ENCODE measurements at places on chromosomes 1 and 21. TPM values are rescaled to one million over a fixed set of nuclear protein-coding genes. Genes with fewer than 3 reads are reported as not detected.
A peak's percentile ranks its signal among the peaks of the same experiment; 100 is the strongest.

DNA sequence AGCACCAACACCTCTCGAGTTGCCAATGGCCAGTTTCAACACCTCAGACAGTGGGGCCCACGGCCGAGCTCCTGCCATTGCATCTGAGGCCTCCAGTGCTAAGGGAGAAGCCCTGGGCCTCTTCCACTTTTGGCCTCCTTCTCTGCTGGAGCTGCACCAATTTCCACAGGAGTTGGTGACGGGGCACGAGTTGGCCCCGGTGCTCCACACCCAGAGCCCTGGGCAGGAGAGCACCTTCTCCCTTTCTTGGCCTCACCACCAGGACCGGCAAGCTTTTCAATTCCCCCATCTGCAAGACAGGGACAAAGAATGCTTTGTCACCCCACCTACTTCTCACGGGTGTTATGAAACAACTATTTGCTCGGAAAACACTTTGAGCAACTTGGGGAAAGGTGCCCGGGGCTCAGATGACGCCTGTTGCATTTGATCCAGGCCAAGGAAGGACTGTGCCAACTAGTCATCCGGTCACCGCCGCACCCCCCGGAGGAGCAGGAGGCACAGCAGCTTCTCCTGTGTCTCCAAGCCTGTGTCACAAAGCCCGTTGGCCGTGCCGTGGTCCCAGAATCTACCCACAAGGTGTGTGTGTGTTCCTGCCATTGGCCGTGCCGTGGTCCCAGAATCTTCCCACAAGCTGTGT is 55.2 kb downstream of the TOMM20 start:
- no peak overlapping the region for H3K4me3 ChIP-seq
- no peak overlapping the region for H3K27ac ChIP-seq
- no peaks in the 10 kb centered on the region for H3K27me3 ChIP-seq
- H3K36me3 ChIP-seq = no peaks in the 10 kb centered on the region

DNA sequence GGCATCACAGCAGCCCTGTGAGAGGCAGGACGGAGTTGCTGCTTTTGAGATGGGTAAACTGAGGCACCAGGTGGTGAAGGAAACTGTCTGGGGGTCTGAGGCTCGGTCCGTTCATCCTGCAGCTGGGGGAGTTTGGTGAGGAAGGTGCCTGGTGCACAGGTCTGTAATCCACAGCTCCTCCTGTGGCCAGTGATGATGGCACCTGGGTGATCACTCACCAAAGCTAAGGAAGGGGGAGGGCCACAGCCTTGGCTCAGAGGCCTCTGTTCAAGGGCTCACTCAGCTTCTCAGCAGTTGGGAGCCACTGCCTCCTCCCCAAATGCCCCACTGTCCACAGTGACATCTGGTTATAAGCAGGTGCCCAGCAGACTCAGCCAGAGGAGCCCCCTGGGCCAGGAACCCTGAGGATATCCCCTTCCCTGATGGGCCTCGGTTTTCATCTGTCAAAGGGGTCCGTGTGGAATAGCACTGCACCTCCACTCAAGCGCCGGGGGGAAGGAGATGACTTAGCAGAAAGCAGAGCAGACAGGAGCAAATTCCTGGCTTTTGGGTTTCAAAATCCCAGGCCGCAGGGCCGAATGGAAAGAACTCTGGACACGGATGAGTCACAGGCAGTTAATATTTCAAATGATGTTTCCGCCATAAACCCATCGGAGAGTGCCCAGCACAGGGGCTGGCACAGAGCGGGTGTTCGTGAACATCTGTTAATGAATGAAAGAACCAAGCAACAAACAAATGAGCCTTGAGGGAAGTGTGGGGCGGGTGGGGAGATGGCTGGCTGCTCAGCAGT is 82.8 kb downstream of the DMRTB1 start:
- H3K4me3 ChIP-seq = no peak overlapping the region
- peak overlapping the region; percentile 90 for H3K27ac ChIP-seq
- peak; percentile 79 for DNase-seq

TFAP2E gene
- 0.97 TPM for total RNA-seq

DNA sequence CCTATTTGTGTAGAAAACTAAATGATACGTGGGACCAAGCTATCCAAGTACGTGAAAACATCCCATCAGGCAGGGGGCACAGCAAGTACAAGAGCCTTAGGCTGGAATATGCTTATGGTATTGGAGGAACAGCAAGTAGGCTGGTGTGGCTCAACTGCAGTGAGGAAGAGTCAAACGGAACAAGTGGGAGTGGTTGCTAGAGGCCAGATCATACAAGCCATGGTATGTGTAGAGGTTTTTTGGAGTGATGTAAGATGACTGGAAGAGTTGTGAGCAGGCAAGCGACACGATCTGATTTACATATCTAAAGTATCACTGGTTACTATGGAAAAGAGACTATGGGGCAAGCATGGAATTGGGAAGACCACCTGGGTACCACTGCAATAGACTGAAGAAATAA is 27.8 kb downstream of the ELK4 start:
- H3K4me1 ChIP-seq = peaks cover 18% of the 10 kb centered on the region
- H3K4me3 ChIP-seq = no peak overlapping the region
- DNase-seq = no peak

DNA sequence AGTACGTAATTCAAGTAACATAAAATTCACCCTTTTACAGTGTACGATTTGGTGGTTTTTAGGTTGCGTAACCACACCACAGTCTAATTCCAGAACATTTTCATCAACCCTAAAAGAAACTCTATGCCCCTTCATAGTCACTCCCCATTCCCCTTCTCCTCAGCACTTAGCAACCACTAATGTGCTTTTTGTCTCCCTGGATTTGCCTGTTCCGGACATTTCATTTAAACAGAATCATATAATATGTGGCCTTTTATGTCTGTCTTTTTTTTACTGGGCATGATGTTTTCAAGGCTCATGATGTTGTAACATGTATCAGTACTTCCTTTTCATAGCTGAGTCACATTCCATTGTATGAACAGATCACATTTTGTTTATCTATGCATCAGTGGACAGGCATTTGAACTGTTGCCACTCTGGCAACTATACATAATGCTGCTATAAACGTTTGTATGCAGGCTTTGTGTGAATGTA is 20.8 kb downstream of the OBSCN start:
- DNase-seq = no peak
- H3K36me3 ChIP-seq = peaks cover 32% of the 10 kb centered on the region
- H3K27ac ChIP-seq = no peak overlapping the region
- H3K4me3 ChIP-seq = no peak overlapping the region
- H3K4me1 ChIP-seq = peaks cover 4% of the 10 kb centered on the region

RSPO1 gene
- not detected for total RNA-seq

- no peak overlapping the region for H3K27ac ChIP-seq
- no peak for DNase-seq
- H3K36me3 ChIP-seq = no peaks in the 10 kb centered on the region
- no peaks in the 10 kb centered on the region for H3K4me1 ChIP-seq
- H3K4me3 ChIP-seq = no peak overlapping the region
- H3K27me3 ChIP-seq = peaks cover 7% of the 10 kb centered on the region
Measured at GRCh38 chr1:38168365-38168764, 121.8 kb upstream of the POU3F1 start.

KCNA2 gene
- 0.17 TPM for total RNA-seq

DNA sequence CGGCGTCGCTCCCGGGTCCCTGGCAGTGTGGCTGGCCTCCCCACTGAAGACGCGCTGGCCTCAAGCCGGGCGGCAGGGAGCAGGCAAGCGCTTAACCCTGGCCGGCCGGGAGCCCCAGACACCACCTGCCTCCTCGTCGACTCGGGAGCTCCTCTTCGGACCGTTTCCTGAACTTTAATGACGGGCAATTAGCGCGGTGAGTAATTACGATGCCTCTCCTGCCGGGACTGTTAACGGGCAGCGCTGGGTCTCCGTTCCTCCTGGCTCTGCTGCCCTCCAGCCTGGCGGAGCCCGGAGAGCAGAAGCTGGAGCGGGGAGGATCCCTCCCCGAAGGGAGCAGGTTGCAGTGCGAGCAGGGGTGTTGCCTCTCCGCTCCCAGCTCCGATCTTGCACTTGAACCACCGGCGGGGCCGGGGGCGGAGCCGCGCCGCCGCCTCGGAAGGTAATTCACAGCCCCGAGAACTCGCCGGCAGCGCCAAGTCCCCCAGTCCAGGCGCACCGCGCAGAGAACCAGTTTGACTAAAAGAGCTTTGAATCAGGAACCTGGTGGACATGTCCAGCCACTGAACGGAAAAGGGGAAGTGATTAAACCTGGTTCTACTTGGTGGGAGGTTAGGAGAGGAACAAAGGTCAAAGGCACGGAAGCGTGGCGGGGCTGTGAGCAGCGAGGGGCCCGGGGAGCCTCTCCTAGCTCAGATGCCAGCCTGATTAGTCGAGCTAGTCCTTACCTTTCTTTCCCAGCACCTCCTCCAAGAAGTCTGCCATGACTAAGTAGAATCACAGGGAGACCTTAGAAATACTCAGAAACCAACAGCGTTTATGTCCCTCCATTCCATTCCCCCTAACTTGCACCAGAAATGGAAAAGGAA is 18.3 kb upstream of the PLEKHA6 start:
- H3K27me3 ChIP-seq = peaks cover 41% of the 10 kb centered on the region
- H3K4me3 ChIP-seq = peak overlapping the region; percentile 75
- no peak for DNase-seq
- peaks cover 10% of the 10 kb centered on the region for H3K4me1 ChIP-seq

GRCh38 chr21:36584980-36585940 is 105.3 kb upstream of the CLDN14 start:
- no peak for DNase-seq
- H3K27me3 ChIP-seq = peaks cover 27% of the 10 kb centered on the region
- H3K4me3 ChIP-seq = no peak overlapping the region
- no peaks in the 10 kb centered on the region for H3K4me1 ChIP-seq

All from chondrocyte (in vitro differentiated cells).